ENCODE measurements at places on chromosomes 1 and 21.

DNA sequence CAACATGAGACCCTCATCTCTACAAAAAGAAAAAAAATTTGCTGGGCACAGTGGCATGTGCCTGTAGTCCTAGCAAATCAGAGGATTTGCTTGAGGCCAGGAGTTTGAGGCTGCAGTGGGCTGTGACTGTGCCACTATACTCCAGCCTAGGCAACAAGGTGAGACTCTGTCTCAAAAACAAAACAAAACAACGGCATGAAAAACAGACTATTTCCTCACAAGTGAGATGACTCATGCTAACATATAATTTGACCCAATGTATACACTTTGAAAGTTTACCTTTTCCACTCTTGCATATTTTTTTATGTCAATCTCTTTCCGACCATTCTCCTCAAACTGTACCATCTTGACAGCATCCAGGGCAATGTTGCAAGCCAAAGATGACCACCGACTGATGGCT lies 17.5 kb downstream of the CCT3 start:
- no peak for DNase-seq

- DNase-seq = no peak
Observed at GRCh38 chr1:33599516-33600115, 127.2 kb downstream of the ZSCAN20 start.

DNA sequence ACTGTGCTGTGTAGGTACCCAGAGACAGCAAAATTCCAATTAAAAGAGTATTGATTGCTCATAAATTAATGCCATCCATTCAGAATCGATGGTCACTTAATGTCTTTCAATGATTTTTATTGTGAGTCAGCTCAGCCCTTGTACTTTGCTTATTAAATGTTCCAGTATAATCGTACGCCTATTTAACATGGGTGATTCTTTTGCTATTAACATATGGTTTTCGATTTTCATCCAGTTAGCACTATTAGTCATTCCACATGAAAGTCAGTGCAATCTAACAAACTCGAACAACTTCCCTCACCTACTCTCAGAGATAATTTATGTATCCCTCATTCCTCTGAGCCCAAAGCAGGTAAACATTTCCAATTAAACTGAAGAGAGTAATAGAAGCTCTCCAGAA lies 109.6 kb upstream of the APP start:
- no peak for DNase-seq

DNA sequence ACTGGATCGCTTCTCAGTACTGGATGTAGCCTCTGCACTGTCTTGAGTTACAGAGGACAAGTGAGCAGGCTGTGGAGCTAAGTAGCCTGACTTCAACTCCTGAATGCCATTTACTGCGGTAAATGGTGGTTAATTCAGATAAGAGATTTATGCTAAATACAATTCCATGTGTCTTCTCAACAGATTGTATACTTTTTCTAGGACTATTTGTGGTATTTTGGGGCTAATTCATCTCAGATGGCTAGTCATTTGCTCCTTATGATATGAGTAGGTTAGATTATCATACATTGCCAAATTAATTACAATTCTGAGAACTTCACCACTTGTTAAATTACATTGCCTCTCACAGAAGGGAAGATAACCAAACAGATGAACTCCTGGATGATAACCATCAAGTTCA lies 90.5 kb downstream of the NTNG1 start:
- no peak for DNase-seq

- no peak for DNase-seq
Observed at GRCh38 chr1:98988904-98989555, 15.6 kb downstream of the PLPPR5 start.

- DNase-seq = no peak
Observed at GRCh38 chr1:62672029-62672428, 16.2 kb downstream of the DOCK7 start.

DNA sequence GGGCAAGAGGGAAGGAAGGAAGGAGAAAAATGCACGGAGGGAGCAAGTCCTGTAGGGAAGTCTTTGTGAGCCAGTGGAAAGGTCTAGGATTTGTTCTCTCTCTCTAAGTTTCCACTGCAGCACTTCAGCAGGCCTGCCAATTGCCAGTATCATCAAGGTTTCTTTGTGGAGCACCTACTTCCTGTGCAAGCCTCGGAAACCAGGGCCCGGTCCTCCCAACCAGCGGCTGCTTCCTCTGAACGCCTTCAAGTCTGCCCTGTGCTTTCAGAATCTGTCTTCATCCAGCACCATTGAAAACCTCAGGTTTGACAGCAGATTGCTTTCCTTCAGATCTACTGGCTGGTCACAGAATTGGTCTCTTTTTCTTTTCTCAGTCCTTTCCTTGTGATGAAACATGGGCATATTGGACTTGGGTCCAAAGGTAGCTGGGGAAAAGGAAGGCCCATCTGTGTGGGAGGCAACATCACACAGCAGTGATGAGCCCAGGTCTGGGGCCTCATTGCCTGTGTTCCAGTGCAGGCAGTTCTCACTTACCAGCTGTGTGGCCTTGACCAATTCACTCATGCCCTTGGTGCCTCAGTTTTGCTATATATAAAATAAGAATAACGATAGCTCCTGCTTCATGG lies 144.5 kb downstream of the SEC16B start:
- DNase-seq = no peak

Measured in dorsolateral prefrontal cortex (tissue), 122 donors.